ENCODE measurements at places on chromosomes 16 and 17.

- H3K27me3 ChIP-seq, result no peaks in the 10 kb centered on the region
- DNase-seq, result no peak
These were observed 16.6 kb upstream of the TXNDC11 start for GRCh38 chr16:11759163-11759834.

- no peaks in the 10 kb centered on the region for H3K27me3 ChIP-seq
- no peaks in the 10 kb centered on the region for H3K4me1 ChIP-seq
- no peak for DNase-seq
These were observed 188.7 kb downstream of the MYO1D start for GRCh38 chr17:32688221-32688620.

GRCh38 chr17:81251094-81251708 is 12.1 kb downstream of the NDUFAF8 start:
- no peak overlapping the region for H3K27ac ChIP-seq
- H3K4me3 ChIP-seq, result no peak overlapping the region
- no peaks in the 10 kb centered on the region for H3K4me1 ChIP-seq
- H3K36me3 ChIP-seq, result no peaks in the 10 kb centered on the region
- no peaks in the 10 kb centered on the region for H3K27me3 ChIP-seq

DNA sequence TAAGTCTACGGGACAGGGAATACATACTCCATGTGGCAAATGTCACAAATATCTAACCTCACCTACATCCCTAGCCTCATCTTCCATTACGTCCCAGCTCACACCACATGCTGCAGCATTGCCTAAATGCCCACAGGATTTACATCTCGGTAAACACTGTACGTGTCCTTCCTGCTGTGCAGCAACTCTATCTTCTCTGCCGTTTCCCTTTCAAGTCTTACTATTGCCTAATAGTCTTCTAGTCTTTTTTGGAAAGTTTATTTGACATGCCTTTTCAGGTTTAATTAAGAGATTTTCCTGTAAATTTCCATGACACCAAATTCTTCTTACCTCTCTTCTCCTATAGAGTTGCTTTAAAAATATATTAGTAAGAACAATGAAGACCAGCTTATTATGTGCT is 120.5 kb downstream of the HS3ST4 start:
- H3K4me1 ChIP-seq, result no peaks in the 10 kb centered on the region
- H3K36me3 ChIP-seq, result no peaks in the 10 kb centered on the region
- H3K27ac ChIP-seq, result no peak overlapping the region
- no peak for DNase-seq

DNA sequence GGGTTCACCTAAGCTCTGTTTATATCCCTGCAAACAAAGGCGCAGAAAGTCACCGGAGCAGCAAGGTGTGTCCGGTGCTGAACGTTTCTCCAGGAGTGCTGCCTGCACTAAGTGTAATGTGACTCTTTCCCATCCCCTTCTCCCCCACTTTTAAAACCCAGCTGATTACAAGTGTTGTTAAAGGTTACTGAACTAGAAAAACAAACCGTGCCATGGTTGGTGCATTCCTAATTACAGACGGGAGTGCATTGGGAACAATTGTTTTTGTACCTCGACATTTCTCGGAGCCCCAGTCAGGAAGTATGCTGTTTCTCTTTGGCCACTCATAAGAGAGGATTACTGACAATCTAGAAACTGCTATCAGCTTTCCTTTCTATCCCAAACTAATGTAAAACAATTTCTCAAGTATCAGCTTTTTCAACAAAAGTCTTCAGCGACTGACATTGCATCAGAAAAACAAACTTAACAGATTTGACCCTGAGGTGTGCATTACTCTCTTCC is 441.0 kb upstream of the SALL1 start:
- no peak overlapping the region for H3K27ac ChIP-seq
- no peak for DNase-seq

GRCh38 chr17:34645594-34645993 is 66.2 kb downstream of the TMEM132E start:
- H3K36me3 ChIP-seq, result no peaks in the 10 kb centered on the region
- peaks cover 16% of the 10 kb centered on the region for H3K27me3 ChIP-seq
- no peak overlapping the region for H3K27ac ChIP-seq
- H3K4me3 ChIP-seq, result no peak overlapping the region

GRCh38 chr17:4587803-4588202 is 3.5 kb downstream of the SMTNL2 start:
- DNase-seq, result no peak
- H3K36me3 ChIP-seq, result no peaks in the 10 kb centered on the region
- H3K4me1 ChIP-seq, result no peaks in the 10 kb centered on the region
